ENCODE measurements at places on chromosomes 16 and 17. TPM values are rescaled to one million over a fixed set of nuclear protein-coding genes. Genes with fewer than 3 reads are reported as not detected.

The DPEP2 gene
- total RNA-seq = 4.7 TPM

The TEKT1 gene
- total RNA-seq = not detected

The KCNJ2 gene
- total RNA-seq = 3.1 TPM

The NARF gene
- 31.8 TPM for total RNA-seq

The PNMT gene
- 16.7 TPM for total RNA-seq

The CACNG1 gene
- not detected for total RNA-seq

DNA sequence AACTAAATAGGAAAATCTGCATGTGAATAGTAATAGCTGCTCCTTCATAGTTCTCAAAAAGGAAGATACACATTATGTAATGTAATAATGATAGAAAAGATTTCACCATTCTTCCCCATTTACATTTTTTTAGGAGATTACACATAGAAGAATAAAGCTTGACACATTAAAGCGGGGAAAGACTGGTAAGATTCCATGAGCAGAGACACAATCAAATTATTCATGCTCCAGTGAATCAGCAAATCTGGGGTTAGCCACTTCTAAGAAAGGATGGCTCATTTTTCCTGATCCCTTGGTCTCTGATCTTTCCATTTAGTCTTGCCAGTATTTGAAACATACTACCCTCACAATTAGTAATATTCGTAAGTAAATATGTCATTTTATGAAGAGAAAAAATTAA lies 81.9 kb downstream of the CA4 start:
- no peak for DNase-seq

DNA sequence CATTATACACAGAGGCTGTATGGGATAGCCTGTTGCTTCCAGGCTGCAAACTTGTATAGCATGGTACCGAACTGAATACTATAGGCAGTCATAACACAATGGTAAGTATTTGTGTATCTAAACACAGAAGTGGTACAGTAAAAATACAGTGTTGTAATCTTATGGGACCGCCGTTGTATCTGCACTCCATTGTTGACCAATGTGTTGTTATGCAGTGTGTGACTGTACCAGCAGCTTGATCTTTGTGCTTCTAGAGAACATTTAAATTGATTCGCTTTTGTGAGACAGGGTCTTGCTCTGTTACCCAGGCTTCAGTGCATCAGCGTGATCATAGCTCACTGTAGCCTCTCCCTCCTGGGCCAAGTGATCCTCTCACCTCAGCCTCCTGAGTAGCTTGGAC lies 31.5 kb downstream of the WWOX start:
- DNase-seq = no peak

DNA sequence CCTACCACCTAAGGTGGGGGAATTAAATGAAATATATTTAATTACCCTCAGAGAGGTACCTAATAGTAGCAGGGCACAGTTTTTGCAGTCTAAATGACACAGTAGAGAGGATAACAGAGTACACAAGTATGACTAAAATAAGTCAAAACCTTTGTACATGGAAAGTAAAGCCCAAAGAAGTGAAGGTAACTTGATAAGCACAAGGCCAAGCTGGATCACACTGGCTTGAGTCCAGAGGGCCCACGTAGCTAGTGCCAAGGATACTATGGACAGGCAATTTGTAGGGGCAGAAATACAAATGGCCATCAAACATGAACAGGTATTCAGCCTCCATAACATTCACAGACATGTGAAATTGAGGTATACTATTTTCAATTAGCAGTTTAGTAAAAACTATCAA lies 7.6 kb downstream of the MYO18A start:
- no peak for DNase-seq

DNA sequence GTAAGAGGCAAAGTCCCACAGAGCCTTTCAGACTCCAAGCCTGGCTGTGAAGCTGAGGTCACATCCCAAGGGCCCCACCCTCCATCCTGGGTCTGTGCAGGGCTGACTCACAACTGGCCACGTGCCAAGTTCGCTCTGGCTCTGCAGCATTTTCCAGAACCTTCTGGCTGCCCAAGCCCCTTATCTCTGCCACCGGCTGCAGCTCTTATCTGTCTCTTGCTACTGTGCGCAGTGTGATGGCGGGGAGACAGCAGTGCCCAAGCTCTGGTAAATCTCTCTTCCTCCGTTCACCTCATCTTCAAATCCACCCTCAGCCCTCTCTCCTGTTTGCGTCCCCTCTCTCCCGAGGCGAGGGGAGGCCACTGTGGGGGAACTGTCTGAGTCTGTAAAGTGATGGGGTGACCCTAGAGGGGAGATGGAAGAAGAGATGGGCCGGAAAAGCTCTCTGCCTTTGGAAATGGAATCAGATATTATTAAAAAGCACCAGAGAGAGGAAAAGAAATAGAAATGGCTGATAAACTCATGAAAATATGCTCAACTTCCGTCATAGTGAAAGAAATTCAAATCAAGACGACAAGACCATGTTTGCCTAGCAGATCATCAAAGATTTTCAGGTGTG lies 162.7 kb upstream of the CDC42EP4 start:
- DNase-seq = peak; percentile 28

DNA sequence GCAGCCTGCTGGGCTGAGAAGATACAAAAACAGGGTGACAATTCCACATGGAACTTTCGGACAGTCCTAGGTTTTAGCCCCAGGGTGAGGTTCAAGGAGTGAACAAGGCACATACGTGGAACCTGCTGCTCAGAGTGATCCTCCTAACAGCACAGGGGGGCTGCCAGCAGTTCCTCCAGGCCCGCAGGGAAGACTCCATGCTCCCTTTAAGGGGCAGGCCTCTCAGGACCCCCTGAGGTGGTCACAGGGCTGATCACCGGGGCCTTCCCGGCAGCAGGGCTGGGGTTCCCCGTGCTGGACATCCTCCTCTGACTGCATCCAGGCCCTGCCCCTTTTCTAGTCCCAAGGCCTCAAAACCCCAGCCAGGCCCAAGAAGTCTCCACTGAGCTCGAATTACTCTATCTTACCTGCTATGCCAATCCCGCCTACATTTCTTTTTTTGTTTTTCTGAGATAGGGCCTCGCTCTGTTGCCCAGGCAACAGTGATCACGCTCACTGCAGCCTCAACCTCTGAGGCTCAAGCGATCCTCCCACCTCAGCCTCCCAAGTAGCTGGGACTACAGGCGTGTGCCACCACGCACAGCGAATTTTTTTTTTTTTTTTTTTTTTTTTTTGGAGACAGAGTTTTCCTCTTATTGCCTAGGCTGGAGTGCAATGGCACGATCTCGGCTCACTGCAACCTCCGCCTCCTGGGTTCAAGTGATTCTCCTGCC lies 10.4 kb downstream of the CANT1 start:
- DNase-seq = peak; percentile 7

GRCh38 chr16:4409081-4409932 lies 7.1 kb downstream of the CORO7 start:
- no peak for DNase-seq

GRCh38 chr16:12016291-12016947 lies 39.9 kb downstream of the SNX29 start:
- no peak for DNase-seq

DNA sequence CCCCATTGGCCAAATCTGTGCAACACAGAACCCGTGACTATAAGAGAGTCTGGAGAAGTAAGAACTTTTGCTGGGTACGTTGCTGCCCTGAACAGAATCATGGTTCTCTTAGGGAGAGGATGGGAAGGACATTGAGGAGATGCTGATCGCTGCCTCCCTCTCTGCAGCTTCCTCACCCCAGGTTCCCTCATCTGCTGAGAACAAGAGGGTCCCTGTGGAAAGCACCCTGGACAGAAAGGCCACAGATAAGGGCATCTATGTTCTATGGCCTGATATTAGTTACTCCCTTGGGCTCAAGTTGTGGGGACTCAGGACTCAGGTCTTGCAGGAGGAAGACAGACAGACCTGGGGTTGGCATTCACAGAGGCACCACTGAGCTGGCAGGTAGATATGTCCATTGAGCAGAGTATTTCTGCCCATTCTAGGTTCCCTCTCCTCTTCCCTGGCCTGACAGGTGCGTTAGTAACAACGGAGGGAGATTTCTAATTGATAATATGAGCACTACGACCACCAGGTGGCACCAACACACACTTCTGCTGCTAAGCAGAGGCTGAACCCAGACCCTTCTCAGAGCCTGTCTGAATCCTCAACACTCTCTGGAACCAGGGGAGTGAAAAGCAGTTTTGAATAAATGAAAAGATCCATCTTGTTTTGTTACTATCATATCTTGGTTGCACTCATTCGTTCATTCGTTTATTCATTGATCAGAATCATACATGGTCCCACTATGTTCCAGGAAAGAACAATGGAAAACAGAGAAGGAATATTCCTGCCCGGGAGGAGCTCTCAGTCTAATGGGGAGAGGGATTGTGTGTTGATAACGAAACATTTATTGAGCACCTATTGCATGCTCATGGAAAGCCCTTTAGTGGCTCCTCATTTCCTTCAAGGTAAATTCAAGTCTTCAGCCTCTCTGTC lies 56.4 kb downstream of the SLC6A2 start:
- peak; percentile 63 for DNase-seq

- DNase-seq = no peak
These were observed 8.7 kb downstream of the ABI3 start for GRCh38 chr17:49218941-49219913.

DNA sequence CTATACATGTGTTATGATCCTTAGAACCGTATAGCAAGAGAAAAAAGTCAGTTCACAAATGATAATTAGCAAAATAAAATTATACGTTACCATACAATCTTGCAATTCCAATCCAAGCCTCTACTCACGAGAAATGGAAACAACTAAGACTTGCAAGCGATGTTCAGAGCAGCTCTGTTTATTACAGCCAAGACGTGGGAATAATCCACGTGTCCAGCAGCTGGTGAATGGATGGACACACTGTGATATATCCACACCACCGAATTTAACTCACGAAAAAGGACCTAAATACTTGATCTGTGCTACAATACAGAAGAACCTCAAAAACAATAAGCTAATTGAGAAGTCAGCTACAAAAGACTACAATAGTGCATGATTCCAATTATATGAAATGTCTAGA lies 88.1 kb downstream of the ADCY9 start:
- no peak for DNase-seq

DNA sequence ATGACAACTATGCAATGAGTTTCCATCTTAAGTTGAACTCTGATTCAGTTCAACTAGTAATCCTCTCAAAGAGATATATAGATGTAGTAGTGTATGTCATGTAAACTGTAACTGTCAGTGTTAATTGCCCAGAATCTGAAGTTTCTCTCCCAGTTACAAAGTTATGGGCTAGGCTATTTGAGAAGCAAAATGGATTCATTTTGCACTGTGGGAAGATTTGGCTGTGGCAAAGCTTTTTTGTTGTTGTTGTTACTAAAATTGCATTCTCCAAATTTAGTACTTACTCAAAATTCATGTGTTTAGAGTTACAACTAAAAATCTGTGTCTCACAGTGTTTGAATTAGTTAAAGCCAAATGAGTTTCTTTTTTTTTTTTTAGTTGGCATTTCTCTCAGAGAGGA lies 219.0 kb downstream of the KCNJ2 start:
- no peak for DNase-seq

GRCh38 chr16:57958544-57958943 lies 12.4 kb downstream of the CNGB1 start:
- no peak for DNase-seq

GRCh38 chr17:65055708-65056638 lies 567 bp downstream of the GNA13 start:
- DNase-seq = no peak

GRCh38 chr16:24135624-24136565 lies 120.2 kb upstream of the CACNG3 start:
- no peak for DNase-seq

DNA sequence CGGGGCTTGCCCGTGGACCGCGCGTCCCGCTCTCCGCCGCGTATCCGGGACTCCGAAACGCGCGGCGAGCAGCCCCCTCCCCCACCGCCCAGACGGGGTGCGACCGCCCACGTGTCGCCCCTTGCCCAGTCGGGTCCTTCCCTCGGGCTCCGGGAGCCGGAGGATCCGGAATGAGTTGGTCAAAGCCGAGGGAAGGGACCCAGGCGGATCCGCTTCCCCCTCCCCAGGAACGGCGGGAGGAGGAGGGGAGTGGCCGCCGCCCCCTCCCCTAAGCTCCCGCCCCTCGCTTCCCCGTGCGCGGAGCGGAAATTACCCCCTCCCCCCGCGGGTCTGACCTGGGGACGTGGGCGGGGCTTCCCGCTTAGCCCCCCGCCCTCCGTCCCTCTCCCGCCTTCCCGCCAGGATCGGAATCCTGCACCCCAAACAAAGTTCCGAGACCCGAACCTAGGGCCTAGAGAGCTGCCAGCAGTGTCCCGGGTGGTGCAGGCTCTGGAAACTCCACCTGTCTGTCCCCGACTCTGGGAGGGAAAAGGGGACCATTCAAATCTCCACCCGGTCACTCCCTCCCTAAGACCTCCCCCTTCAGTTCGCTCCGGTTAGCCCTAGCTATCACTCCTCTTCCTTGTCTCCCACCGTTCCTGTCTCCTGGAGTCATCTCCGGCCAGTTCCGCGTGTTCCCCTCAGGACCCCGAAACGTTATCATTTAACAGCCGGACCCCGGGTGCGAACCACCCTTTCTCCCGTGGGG lies 1.0 kb upstream of the IGF2BP1 start:
- no peak for DNase-seq

- no peak for DNase-seq
These were observed at the start of gene C17orf113 for GRCh38 chr17:42050393-42051012. TSS of gene C17orf113 (minus strand) at chr17:42050601. CDS start at chr17:42043376, 7,225 bp downstream.

- no peak for DNase-seq
These were observed 24.0 kb downstream of the LIMD2 start for GRCh38 chr17:63675607-63676546.

- no peak for DNase-seq
These were observed 26.6 kb downstream of the GSE1 start for GRCh38 chr16:85639529-85640253.

DNA sequence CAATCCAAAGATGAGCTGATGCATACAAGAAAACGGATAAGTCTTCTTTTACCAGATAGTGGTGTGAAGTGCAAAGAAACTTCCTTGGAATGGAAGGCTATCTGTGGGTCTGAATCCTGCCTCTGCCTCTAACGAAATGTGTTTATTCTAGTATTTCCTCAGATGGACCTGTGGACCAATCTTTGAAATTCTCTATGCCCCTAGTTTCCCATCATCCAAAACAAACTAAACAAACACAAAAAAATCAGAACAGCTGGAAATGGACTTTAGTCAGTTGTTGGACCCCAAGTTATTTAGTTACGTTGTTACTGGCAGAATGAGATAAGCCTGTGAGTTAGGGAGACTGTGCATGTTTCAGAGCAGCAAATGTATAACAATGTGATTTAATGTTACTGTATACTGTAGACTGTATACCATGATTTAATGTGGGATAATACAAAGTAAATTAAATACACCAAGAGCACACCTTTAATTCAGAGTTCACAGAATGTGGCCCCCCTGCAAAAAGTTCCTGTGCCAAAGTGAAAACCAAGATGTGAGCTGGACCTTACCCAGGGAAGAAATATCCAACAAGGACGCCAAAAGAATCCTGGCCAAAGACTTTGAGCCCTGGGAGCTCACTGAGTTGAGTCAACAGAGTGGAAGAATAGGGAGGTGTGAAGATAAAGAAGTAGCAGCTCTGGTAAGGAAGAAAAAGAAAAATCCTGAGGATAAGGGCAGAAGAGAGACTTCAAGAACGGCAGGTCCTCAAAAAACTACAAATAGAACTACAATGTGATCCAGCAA lies 255.2 kb downstream of the CNTNAP4 start:
- no peak for DNase-seq
